Stimulated activated naive CD8-positive, alpha-beta T cell treated with anti-CD3 and anti-CD28 coated beads, Interleukin-15, amount 100 ng/mL, for 72 hours (primary cell): ENCODE measurements at places on chromosomes 5 and 9.

DNA sequence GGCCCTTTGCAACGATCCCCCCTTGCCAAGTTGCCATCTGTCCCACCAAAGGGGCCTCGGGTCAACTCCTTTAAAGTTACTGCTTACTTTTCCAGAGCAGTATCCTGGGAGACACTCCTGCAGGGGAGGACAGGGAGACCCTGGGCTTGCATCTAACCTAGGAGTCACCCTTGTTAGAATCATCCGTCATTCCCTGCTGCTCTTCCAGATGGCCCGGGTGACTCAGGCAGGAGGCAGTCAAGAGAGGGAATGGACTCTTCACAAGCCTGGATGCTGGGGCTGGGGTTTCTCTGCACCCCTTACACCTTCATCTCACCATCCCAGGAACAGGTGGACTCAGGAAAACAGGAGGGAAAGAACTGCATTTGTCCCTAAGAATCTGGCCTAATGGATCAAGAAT is 175.6 kb downstream of the GABBR2 start:
- no peak for DNase-seq

GRCh38 chr5:163730206-163730756 is 224.9 kb downstream of the MAT2B start:
- no peak for DNase-seq

- DNase-seq = no peak
These were observed 38.0 kb downstream of the CERT1 start for GRCh38 chr5:75473463-75473862.

DNA sequence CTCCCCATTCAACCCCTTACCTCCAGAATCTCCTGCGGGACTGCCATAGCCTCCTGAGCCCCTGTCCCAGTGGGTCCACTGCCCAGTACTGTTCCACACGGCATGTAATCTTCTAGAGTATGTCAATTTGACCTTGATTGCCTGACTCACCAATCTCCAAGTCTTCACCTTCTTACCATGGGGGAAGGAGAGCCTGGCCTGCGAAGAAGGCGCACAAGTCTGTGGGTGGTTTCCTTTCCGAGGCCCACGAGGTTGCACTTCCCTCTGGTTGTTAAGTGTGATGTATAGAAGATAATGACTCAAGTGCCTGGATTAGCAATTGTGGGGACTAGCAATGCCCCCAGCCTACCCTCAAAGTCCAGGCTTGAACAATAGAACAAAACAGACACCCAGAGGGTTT is 8.1 kb upstream of the TENT4A start:
- no peak for DNase-seq

DNA sequence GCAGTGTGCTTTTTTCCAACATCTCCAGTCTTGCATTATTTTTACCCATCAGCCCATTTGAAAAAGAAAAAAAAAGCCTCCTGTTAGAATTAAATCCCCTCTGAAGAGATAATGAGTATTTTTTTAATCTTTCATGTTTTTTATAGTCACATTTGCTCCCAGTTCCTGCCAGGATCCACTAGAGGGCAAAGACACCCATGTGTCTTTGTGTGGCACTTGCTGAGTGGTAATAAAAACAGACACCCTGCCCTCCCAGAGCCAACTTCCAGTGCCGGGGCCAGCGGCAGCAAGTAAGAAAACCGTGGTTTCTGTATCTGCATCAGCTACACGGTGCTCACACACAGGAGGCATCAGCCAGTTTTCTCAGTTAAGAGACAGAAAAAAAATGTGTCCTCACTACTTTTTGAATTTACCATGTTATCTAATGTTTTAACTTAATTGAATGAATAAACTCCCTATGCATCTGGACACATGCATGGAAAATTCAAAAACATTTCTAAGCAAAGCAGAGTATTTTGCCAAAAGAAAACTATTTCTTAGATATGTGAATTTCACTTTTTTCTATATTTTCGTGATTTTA is 70.2 kb upstream of the PLEKHG4B start:
- DNase-seq = no peak

- DNase-seq = peak; percentile 74
These were observed 85.7 kb upstream of the MELK start for GRCh38 chr9:36486933-36487481.

DNA sequence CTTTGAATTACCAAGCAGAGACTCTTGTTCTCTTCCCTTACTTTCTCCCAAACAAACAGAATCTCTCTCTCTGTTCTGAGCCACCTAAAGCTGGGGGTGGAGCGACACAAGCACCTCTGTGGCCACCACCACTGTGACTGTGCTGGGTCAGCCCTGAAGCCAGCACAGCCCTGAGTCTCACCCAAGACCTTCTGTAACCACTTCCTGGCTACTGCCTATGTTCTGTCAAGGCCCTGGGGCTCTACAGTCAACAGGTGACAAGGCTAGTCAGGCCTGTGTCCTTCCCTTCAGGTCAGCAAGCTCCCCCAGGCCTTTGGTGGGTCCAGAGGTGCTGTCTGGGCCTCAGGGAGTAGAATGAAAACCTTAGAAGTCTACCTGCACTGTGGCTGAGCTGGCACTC is 26.1 kb upstream of the SLC28A3 start:
- no peak for DNase-seq

DNA sequence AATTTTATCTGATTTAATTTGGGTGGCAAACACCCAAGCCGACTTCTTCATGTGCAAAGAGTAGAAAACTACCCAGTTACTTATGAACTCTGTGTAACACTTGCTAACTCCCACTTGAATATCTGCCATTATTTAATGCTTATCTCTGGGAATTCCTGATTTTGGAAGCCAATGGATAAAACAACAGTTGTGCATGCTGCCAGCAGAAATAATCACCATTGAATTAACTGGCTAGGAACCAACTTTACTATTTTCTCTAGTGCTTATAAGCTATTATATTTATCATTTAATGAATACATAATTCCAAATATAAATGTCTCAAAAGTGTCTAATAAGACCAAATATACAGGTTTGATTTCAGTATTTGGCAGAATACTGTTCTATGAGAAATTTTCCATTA is 85.7 kb downstream of the IZUMO3 start:
- no peak for DNase-seq

GRCh38 chr9:74908665-74909064 is 20.9 kb upstream of the TRPM6 start:
- DNase-seq = no peak
